ENCODE measurements at places on chromosomes 5 and 9. TPM values are rescaled to one million over a fixed set of nuclear protein-coding genes. Genes with fewer than 3 reads are reported as not detected.

ANKRD18A gene
- 2.1 TPM for total RNA-seq

OBP2B gene
- not detected for total RNA-seq

SH3RF2 gene
- 11.0 TPM for total RNA-seq

CDH12 gene
- total RNA-seq: not detected

SKIC3 gene
- total RNA-seq: 19.7 TPM

EQTN gene
- not detected for total RNA-seq

NDST1 gene
- total RNA-seq: 58.2 TPM

CA9 gene
- 11.6 TPM for total RNA-seq

MLANA gene
- not detected for total RNA-seq

CDKN2A gene
- not detected for total RNA-seq

CATSPER3 gene
- total RNA-seq: 1.1 TPM

MYO10 gene
- total RNA-seq: 44.0 TPM

NUDCD2 gene
- 21.5 TPM for total RNA-seq

ZNF483 gene
- total RNA-seq: 0.96 TPM

EFNA5 gene
- total RNA-seq: 9.8 TPM

TMEFF1 gene
- 3.1 TPM for total RNA-seq

DOCK2 gene
- 12.5 TPM for total RNA-seq

DRD1 gene
- total RNA-seq: not detected

GRIN1 gene
- not detected for total RNA-seq

GLRA1 gene
- not detected for total RNA-seq

NPDC1 gene
- total RNA-seq: 45.1 TPM

MELK gene
- total RNA-seq: 27.1 TPM

BARX1 gene
- 58.2 TPM for total RNA-seq

AK6 gene
- 40.8 TPM for total RNA-seq

GPRIN1 gene
- total RNA-seq: 36.8 TPM

STK32A gene
- total RNA-seq: not detected

DDX4 gene
- total RNA-seq: not detected

NR5A1 gene
- total RNA-seq: not detected

SNAPC3 gene
- 26.7 TPM for total RNA-seq

GPR151 gene
- total RNA-seq: not detected

PPIP5K2 gene
- total RNA-seq: 19.7 TPM

SLC34A1 gene
- 1.5 TPM for total RNA-seq

KIAA1958 gene
- 6.9 TPM for total RNA-seq

SHB gene
- total RNA-seq: 32.0 TPM

CHMP5 gene
- total RNA-seq: 87.3 TPM

PDE4D gene
- total RNA-seq: 7.9 TPM

S1PR3 gene
- total RNA-seq: 8.8 TPM

SPACA9 gene
- total RNA-seq: 2.2 TPM

PCDHB2 gene
- total RNA-seq: not detected

CEL gene
- total RNA-seq: 0.10 TPM

HBEGF gene
- total RNA-seq: 5.8 TPM

FRMD3 gene
- total RNA-seq: 2.0 TPM

EDIL3 gene
- total RNA-seq: 127 TPM

PCDHB5 gene
- 17.1 TPM for total RNA-seq

PAM gene
- total RNA-seq: 67.6 TPM
